ENCODE measurements at places on chromosomes 12 and 14.

DNA sequence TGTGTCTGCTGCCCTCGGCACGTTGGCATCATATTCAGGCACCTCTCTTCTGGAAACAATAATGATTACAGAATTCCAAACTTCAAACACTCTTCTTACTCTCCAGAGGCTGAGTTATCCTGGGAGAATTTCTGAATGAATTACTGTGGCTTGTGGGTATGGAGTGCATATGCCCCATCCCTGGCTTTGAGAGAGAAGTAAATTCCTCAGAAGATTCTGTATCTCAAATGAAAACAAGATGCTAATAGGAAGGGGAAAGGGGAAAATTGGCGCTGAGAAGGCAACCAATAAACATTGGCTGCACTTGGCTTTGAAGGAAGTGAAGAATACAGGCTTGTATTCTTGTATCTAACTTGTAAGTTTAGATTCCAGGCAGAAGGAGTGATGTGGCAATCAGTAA is 132.0 kb upstream of the NOVA1 start:
- no peak for DNase-seq

GRCh38 chr14:33342299-33342974 is 403.8 kb downstream of the NPAS3 start:
- no peak for DNase-seq

- no peak for DNase-seq
These were observed 57.2 kb downstream of the STXBP6 start for GRCh38 chr14:24992624-24993360.

DNA sequence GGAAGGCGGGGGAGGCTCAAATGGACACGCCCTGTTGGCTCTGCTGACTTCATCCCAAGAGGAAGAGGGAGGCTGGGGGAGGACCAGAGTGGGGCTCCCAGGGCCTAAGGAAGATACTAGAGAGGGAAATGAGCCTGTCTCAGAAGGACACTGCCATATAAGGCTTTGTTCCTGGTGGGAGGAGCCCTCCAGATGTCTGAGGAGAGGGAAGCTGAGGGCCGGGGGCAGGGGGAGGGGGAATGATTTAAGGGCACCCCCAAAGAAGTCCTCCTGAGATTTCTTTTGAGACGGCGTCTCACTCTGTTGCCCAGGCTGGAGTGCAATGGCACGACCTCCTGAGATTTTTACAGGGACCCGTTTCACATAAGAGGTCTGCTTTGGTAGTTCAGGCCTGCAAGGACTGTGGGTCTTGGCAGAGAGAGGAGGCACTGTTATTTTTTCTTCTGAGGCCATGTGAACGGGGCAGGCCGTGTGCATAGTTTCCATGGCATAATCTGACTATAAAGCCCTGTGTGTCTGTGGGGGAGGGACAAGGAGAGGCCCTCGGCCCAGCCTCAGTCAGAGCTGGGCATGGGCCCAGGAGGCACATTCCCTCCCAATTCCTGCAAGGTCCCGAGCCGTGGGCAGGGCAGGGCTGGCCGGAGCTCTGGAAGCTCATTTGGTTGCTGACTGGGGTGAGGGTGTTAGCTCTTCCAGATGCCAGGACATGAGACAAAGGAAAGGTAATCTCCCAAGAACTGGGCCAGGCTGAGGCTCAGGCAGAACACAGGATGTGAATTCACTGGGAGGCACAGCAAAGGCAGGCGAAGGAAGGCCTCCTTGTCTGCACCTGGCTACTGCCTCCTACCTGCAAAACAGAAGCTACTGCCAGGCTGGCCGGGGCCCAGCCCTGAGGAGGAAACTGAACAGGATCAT is 22.2 kb upstream of the PLEKHG3 start:
- DNase-seq = no peak

DNA sequence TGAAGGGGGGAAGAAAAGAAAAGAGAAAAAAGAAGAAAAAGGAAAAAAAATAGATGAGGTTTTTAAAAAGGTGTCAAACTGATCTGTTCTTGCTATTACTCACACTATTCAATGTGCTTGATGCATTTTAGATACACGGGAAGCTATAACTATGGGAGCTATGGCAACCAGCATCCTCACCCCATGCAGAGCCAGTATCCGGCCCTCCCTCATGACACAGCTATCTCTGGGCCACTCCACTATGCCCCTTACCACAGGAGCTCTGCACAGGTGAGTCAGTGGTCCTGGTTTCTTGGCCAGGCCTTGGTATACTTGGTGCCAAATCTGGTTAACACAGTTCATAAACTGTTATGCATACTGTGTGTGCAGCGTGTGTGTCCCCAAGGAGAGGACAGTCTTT is 24.0 kb upstream of the RIC8B start:
- no peak for DNase-seq

DNA sequence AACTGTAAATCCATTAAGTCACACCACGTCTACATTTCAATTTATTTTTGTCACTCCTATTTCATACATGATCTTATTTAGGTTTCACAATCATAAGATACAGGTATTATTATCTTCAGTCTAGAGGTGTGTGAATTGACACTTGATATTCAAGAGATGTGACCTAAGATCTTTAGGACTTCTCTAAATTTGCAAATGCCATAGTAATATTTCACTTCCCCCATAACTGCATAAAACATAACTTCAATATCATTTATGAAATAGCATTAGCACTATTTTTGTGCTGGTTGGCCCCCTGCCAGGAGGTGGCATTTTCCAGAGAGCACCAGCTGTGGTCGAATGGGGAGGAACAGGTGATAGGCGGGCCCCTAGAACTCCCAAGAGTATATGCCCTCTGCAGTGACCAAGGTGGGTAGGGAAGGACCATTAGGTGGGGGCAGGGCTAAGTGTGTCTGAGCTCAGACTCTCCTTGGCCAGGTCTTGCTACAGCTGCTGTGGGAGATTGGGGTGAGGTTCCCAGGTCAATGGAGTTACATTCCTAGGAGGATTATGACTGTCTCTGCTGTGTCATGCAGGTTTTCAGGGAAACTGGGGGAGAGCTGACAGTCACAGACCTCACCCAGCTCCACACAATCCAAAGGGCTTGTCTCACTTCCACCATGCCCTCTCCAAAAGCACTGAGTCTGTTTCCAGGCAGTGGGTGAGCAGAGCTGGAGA is 49.2 kb upstream of the ERGIC2 start:
- DNase-seq = no peak

GRCh38 chr12:76901628-76902380 is 23.0 kb upstream of the CSRP2 start:
- DNase-seq = no peak

DNA sequence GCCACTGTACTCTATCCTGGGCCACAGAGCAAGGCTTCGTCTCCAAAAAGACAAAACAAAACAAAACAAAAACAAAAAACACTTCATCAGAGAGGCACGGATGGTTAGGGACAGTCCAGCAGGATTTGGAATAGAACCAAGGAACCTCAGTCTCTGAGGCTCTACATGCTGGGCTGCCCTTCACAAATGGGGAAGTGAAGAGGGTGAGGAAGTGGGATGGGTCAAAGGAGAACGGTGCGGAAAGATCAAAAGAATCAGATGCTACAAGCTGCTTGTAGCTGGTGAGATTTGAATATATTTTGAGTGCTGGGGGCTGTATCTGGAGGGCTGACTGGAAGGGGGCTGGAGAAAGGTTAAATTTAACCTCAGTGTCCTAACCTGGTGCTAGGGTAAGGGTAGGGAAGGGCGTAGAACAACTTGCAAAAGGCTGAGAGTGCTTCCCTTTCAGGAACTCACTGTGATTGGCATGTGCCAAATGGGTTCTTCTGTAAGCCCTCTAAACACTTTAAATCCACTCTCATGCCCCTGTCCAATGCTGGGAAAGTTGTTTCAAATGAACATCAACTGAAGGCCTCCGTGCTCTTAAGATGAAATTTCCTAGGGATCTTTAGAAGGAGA is 4.6 kb downstream of the FOXJ2 start:
- peak; percentile 35 for DNase-seq

- no peak for DNase-seq
These were observed 67.8 kb downstream of the HMGA2 start for GRCh38 chr12:65891987-65892481.

GRCh38 chr14:102085948-102086708 is 716 bp downstream of the HSP90AA1 start:
- no peak for DNase-seq

- DNase-seq = no peak
These were observed 43.3 kb upstream of the VPS33A start for GRCh38 chr12:122309564-122310121.

DNA sequence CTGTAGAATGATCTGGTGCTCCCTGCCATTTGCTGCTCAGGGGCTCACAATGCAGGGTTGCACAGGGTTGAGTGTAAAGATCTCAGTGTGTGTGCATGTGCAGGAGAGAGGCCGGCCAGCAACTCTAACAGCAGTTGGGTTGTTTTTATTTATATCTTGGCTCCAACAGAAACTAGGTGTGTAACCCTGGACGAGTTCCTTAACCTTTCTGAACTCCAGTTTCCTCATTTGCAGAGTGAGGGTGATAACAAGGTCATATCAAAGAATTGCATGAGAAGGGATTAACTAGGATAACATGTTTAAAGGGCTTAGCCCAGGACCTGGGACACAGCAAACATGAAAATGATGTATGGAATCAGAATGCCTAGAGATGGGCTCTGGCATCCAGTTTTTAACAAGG is 14.8 kb upstream of the JDP2 start:
- DNase-seq = no peak

DNA sequence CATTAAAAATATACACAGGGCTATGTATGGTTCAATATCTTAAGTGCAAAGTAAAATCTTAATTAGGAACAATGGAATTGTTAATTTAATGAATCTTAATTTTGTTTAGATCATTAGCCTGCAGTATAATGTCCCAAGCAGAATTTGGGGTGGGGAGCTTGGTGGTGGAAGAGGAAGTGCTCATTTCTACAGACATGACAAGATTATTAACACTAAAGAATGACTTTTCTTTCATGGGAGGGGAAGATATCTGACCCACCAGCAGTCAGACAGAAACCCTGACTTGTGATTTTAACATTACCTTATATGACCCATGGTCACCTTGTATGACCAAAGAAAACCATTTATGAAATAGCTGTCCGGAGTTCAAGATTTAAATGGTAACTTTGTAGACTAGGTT is 41.3 kb upstream of the HIF1A start:
- no peak for DNase-seq

GRCh38 chr14:50249136-50249775 is 17.9 kb upstream of the SOS2 start:
- no peak for DNase-seq
